ENCODE measurements at places on chromosomes 7 and 10.
A peak's percentile ranks its signal among the peaks of the same experiment; 100 is the strongest.

- DNase-seq: no peak
Observed at GRCh38 chr10:80751940-80752339, 214.2 kb downstream of the SH2D4B start.

DNA sequence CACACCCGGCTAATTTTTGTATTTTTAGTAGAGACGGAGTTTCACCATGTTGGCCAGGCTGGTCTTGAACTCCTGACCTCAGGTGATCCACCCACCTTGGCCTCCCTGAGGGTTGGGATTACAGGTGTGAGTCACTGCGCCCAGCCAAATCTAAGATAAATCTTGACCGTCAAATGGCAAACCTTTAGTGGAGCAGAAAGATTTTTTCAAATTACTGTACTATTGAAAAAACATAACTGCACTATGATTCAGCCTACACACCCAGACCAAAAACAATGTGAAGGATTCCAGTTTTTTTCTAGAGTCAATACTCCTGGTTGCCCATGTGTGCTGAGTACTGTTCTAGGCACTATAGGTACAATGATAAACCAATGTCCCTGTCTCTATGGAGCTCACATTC lies 33.9 kb upstream of the SVIL start:
- DNase-seq: no peak

- DNase-seq: no peak
Observed at GRCh38 chr7:47763063-47763974, 181.4 kb upstream of the TNS3 start.

DNA sequence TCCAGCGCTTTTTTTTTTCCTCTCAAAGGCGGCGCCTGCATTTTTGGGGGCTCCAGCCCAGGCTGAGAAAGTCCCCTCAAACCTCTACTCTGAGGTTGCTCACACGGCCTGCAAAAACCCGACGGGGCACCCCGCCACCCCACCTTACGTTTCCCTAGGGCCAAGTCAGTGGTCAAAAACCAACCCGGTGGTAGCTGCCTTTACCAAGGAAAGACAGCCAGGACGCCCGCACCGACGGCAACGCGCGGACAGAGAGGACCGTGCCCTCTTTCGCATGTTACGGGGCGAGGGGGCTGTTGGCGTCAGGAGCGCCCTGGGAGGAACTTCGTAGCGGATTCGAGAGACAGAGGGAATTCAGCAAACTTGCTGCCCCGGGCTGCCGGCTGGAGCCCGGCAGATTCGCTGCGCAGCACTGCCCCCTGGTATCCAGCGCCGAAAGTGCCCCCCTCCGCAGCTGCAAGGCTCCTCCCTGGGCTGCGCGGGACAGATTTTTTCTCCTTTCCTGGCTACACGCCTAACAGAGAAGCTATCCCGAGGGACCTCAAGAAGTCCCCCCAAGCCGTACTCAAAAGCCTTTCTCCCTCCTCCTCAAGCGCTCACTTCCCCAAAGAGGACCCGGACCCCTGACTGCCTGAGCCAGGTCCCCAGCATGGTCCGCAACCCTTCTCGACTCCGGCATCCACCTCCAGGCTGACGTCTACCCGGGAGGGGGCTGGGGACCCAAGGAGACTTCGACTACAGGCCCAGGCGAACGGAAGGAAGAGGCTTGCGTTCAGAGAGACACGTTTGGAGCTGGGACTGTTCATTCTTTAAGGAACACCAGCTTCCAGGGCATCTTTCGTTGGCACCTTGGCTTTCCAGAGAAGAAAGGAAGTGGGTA lies 27.7 kb upstream of the VAX1 start:
- DNase-seq: no peak

DNA sequence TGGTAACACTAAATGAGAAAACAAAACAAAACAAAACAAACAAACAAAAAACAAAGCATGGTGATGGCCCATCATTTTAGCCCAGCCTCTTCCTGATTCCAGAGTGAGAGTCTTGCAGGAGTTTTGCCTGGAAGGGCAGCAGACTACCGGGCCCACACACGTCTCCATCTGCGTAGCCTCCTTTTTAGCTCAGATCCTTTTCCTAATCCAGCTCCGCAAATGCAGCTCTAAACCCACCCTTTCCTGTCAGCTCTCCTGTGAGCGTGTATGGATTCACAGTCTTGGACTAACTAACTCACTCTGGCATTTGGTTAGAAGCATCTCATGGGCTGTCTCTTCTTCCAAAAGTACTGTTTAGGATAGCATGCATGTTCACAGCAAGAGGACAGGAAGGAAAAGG lies 14.0 kb downstream of the OR9A4 start:
- no peak for DNase-seq

GRCh38 chr10:11204351-11204942 lies 186.8 kb downstream of the CELF2 start:
- no peak for DNase-seq

GRCh38 chr7:95213148-95213547 lies 111.2 kb downstream of the PON1 start:
- no peak for DNase-seq

DNA sequence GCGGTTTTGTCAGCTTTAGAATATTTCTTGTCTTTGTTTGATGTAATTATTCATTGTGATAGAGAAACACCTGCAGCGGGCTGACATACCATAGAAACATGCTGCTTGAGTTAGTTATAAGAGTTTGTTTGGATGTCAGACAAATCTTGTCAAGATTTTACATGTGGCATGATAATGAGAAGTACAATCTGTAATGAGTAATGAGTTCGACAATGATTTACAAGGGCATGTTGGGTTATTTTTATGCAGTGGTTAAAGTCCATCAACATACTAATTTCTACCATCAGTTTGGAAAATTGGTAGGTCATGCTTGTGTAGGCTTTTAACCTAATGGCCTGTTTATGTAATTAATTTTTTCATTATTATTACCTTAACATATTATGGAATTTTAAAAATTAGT lies 31.3 kb downstream of the FZD1 start:
- no peak for DNase-seq

GRCh38 chr7:80312139-80312661 lies 177.6 kb downstream of the GNAI1 start:
- DNase-seq: no peak

DNA sequence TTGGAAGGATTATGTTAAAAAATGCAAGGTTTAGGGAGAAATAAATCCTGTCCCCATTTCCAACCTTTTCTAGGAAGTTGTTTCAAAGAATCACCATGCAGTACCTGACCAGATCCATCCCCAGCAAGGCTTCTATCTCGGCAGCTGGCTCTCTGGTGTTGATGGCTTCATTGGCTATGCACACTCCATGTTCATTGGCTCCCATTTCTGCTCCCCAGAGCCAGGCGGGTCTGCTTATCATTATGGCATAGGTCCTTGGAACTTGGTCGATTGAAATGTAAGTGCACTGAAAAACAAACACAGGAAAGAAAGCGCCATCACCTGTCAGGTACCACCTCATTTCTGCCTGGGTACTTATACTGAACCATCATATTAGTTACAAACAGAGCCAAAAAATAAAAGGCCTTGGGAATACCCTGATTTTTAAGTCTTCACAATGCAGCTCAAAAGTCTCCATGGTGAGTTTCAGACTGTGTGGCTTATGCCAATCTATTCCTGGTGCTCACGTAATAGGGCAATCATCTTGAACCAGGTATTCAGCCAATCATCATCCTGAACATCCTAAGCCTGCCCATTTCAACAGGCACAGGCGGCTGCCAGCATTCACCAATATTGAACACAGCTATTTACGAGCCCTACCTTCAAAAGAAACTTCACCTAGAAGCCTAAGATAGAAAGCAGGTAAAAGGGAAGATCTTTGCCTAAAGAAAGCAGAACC lies 34.4 kb downstream of the SCRN1 start:
- DNase-seq: no peak

- no peak for DNase-seq
Observed at GRCh38 chr7:81990395-81990794, 220.5 kb upstream of the HGF start.

DNA sequence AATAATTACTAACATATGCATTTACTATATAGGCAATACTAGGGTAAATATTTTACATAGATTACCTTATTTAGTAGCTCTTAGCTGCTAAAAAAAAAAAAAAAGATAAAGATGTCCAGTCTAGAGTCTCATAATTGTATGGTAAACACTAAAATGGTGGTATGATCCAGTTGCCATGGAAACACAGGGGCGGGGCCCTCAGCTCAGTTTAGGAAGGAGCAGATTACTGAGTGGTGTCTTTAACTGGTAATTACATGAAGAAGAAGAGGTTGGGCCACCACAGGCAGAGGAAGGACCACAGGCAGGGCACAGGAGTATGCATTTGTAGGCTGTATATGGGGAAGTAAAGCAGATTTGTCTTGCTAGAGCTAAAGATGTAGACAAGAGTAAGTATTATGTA lies 43.7 kb downstream of the ITGB8 start:
- DNase-seq: no peak

DNA sequence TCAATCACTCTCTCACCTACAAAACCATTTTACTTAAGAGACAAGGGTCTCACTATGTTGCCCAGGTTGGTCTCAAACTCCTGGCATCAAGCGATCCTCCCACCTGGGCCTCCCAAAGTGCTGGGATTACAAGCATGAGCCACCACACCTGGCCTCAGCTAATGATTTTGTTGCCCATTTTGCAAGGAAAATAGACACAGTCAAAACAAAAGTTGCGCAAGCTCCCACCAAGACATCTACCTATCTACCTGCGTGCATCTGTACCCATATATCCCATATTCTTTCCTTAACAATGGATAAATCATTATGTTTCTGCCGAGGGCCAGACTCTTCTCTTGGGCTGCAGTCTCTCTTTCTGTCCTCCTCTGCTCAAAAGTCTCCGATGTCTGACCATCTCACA lies 67.3 kb downstream of the APBB1IP start:
- no peak for DNase-seq

- no peak for DNase-seq
Observed at GRCh38 chr10:89351412-89351779, 23.6 kb downstream of the IFIT3 start.

- no peak for DNase-seq
Observed at GRCh38 chr10:62496925-62497324, 122.8 kb downstream of the ZNF365 start.

DNA sequence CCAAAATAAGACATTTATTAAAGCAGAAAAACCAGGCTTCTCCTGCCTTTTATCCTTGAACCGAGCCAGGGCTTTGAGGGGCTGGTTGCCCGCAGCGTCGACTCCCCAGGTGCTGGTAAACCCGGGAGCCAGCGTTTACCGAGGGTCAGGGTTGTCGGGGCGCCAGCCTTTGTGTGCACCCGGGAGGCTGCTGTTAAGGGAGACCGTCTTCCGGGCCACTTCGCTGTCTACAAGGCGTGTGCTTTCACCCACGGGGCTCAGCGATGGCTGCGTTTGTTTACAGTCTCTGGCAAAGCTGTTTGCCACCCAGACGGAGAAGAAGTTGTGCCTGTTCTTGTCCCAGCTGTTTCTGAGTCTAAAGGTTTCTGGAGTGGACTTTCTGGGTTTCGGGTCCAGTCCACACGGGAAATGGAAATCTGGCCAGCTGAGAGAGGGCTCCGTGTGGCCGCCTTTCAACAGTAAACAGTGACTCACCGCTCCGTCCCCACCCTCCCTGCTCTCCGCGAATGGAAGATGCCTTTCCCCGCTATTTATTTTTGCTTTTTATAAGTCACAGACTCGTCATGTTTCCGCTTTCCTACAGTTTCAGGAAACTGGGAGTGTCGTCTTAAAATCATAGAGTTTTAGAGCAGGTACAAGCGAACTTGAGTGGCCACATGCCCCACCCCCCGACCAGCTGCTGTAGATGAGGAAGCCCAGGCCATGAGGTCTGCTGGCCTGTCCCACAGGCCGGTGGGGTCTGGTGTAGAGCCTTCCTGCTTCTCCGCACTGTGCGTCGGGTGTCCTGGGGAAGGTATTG lies 2.2 kb downstream of the MAFK start:
- peak; percentile 32 for DNase-seq

DNA sequence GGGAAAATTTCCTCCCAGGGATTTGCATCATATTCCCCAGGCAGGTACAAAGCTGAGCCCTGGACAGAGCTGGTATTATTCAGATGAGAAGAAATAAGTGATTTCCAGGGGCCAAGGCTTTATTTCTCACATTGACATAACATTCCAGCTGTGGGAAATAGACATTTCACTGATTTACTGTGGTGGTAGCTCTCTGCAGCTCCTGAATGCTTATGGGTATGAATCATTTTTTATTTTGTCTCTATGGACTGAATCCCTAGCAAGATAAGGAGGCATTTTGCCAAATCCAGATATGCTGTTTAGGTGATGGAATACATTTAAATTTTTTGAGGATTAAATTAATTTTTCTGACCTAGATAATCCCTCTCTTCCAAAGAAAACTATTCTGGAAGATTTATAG lies 97.9 kb downstream of the MTPN start:
- no peak for DNase-seq

GRCh38 chr7:99563650-99564049 lies 5.2 kb downstream of the ZNF655 start:
- DNase-seq: no peak

- no peak for DNase-seq
Observed at GRCh38 chr10:45443101-45444009, 69.3 kb downstream of the ALOX5 start.

GRCh38 chr7:47073284-47073683 lies 508.6 kb downstream of the TNS3 start:
- DNase-seq: no peak

- DNase-seq: no peak
Observed at GRCh38 chr10:102597131-102597991, 46.9 kb upstream of the TRIM8 start.

DNA sequence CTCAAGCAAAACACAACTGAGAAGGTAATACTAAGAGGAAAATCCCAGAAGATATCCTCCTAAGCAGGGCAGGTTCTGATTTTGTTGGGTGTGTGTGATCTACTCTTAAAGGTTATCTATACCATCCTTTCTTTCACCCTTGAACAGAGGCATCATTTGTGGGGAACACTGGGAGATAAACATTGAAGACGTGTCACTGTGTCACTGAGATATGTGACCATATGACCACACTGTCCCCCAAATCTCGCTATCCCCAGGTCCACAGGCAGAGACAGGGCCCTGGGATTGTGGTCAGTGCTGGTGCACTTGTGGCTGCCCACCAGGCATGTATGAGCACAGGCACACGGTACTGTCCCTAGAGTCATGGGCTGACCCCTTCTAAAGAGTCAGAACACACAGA lies 30.0 kb downstream of the TECTB start:
- DNase-seq: no peak

DNA sequence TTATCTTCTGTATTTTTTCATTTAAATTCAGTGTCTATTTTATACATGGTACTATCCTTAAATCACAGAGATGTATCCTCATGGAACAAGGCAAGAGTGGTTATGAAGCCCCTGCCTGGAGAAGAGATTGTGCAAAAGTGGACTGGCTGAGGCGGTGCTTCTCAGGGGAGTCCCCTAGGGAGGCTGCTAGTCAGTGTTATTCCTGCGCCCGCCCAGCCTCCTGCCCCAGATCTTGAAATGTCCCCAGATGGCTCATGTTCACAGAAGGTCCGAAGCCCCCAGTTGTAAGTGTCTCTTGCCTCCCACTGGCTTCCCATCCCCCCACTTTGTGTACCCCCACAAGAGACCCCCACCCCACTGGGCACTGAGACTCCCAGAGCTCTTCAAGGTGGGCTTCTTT lies 366.9 kb downstream of the TNS3 start:
- DNase-seq: no peak

DNA sequence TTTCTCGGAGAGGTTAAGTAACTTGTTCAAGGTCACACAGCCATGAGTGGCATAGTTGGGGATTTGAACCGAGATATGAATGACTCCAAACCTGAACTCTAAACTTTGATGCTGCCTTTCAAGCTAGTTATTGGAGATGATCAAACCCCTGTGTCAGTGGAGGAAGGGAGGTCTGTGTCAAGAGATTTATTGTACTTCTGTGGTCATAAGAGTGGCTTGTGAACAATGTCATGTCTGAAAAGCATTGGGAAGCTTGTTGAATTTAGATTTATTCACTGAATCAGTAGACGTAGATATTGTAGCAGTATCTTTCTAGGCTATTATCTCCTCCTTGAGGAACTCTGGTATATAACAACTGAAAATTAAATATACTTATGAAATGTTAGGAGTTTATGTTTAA lies 27.3 kb downstream of the SNX10 start:
- DNase-seq: no peak
